Karpas-422 (cell line): ENCODE measurements at places on chromosomes 16 and 17.

GRCh38 chr16:88650749-88651275, at the start of gene CYBA:
Gene CYBA (minus strand): TSS chr16:88651053. CDS start chr16:88651013, 40 bp downstream.
- DNase-seq: peak; percentile 95

GRCh38 chr17:27526604-27527002, 70.4 kb downstream of the KSR1 start:
- no peak for DNase-seq

- DNase-seq: no peak
Measured at GRCh38 chr17:50684612-50685333, 22.9 kb downstream of the ANKRD40 start.

DNA sequence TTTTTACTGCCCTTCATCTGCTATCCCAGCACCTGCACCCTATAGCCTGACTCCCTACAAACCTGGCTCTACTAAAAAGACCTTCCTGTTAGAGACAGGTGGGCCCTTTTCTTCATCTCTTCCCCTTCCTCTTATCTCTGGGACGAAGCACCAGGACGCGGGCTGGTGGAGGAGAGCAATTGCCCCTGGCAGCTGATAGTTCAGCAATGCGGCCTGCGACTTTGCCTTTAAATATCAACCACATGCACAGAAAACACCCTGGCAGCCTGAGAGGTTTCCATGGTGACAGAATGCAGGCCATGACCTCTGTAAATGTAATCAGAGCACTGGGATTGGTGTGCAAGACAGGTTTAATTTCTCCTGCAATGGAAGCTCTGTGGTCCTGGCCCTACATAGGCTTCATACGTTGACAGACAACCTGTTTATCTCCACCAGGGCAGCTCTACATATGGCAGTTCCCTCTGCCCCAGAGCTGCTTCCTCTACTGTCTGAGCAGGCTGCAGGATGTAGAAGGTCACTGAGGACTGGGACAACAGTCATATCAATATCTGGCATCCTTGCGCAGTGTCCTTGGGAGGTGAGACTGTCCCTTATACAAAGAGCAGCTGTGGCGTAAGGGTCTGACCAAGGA, 10.0 kb upstream of the SKAP1 start:
- peak; percentile 46 for DNase-seq

DNA sequence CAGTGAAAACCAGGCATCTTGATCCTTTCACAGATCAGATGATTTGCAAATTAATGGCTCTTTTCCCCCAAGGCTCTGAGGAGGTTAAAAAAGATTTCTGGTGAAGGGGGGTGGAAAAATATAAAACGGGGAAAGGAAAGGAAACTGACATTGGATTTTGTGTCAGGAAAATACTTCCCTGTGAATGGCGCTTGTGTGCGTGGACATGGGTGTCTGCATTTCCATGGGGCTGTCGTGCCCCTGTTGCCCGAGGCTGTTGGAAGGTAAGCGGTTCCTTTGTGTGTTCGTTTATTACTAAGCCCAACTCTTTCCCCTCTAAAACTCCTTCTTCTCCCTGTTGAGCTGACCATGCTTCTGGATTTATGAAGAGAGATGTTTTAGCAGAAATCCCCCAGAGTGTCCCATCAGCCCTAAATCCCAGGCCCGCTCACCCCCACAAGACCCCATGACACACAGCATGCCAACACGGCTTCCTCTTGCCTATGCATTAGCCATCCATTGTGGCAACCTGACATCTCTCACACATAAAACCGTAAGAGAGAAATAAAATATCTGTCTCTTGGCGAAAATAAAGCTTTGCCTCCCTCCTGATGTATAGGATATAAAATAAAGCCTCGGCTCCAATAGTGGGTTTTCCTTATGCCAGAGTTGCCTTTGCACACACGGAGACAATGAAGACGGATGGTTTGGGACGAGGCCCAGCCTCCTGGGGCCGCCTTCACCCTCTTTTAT, 7.3 kb upstream of the LHX1 start:
- no peak for DNase-seq

DNA sequence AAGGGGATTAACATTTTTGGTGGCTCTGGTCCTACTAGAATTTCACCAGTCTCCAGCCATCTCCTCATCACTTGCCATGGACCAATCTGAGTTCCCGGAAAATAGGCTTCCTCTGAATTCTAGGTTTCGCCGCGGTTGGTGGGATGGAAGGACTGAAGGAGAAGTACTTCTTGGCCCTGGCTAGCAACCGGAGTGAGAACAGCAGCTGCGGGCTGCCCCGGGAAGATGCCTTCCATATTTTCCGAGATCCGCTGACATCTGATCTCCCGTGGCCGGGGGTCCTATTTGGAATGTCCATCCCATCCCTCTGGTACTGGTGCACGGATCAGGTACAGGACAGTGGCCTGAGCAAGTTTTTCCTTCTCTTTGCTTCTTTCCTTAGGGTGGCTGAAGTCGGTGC, 45.0 kb downstream of the SLC5A11 start:
- no peak for DNase-seq

- DNase-seq: no peak
Measured at GRCh38 chr17:79478051-79478461, 132.8 kb downstream of the RBFOX3 start.

- no peak for DNase-seq
Measured at GRCh38 chr16:85879975-85880831, 18.8 kb upstream of the IRF8 start.

DNA sequence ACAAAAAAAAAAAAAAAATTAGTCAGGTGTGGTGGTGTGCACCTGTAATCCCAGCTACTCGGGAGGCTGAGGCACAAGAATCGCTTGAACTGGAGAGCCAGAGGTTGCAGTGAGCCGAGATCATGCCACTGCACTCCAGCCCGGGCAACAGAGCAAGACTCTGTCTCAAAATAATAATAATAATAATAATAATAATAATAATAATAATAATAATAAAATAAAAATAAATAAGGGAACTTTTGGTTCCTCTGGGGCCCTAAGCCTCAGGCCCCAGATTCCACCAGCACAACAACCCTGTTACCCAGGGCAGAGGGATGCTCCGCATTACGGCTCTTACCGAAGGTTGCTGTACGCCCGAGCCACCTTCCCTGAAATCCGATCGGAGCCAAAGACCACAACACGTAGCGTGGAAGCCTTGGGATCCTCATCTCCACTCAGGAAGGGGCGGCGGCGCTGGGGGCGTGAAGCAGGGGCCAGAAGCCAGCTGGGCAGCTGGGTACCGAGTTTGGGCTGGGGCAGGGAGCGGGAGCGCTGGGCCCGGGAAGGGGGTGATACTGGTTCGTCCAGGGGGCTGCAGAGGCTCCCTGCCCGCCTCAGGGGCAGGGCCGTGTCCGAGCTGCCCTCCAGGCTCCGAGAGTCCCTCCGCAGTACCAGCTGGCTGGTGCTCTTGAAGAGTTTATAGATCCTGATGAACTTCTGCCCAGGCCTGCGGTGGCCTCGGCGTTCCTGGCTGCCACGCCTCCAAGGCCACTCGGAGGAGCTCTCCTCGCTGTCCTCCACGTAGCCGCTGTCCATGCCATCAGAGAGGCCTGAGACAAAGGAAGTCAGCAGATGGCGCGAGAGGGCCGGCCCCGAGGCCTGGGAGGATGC, 20.6 kb upstream of the PIK3R6 start:
- no peak for DNase-seq

- no peak for DNase-seq
Measured at GRCh38 chr17:10063730-10064241, 134.6 kb downstream of the GAS7 start.

DNA sequence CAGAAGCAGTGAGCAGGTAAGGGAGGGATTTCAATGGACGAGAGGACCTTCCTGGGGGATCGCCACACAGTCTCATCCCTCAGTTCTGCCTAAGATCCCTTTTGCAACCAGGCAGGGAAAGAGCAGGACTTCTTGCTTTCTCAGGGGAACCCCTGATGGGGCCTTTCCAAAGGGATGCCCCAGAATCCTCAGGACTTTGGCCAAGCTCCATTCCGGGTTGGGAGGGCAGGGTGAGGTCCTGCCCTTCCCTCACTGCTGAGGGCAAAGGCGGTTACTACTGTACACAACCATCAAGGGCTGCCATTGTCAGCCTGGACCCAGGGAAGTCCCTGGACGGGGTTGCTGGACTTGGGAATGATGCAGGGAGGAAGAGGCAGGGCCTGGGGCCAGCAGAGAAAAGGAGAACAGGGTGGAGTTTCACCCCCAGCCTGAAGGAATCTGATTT, 9.7 kb downstream of the PRR29 start:
- DNase-seq: no peak

- DNase-seq: no peak
Measured at GRCh38 chr17:67563692-67564228, 154.0 kb upstream of the NOL11 start.

DNA sequence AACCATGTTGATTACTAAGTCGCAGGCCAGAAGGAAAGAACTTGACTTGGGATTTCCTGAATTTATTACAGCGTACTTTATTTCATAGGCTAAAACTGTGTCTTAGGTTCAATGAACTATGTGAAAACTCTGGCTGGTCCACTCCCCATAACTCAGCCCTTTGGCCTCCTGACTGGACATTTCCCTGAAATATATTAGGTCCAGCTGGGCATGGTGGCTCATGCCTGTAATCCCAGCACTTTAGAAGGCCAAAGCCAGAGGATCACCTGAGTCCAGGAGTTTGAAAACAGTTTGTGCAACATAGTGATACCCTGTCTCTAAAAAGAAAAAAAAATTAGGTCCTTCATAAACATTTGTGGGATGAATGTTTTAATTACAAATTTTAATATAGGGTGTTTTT, 97.0 kb downstream of the CYLD start:
- no peak for DNase-seq

DNA sequence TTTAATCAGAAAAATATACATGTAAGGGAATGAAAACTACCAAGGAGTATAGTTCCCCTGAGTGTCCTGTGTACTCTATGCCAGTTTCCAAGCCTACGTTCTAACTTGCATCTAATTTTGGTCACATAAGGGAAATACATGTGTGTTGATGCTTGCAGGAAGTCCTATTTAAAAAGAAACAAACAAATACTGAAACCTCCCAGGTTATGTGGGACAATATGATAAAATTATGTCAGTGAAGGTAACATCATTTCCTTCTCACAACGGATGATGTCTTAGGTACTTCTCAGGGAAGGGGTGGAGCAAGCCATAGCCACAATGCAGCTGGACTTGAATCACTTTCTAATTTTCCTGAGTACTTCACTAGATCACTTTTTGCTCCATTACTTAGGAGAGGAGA, 115.9 kb downstream of the ZFHX3 start:
- DNase-seq: no peak

GRCh38 chr17:80444644-80444979, 29.6 kb downstream of the ENDOV start:
- no peak for DNase-seq

DNA sequence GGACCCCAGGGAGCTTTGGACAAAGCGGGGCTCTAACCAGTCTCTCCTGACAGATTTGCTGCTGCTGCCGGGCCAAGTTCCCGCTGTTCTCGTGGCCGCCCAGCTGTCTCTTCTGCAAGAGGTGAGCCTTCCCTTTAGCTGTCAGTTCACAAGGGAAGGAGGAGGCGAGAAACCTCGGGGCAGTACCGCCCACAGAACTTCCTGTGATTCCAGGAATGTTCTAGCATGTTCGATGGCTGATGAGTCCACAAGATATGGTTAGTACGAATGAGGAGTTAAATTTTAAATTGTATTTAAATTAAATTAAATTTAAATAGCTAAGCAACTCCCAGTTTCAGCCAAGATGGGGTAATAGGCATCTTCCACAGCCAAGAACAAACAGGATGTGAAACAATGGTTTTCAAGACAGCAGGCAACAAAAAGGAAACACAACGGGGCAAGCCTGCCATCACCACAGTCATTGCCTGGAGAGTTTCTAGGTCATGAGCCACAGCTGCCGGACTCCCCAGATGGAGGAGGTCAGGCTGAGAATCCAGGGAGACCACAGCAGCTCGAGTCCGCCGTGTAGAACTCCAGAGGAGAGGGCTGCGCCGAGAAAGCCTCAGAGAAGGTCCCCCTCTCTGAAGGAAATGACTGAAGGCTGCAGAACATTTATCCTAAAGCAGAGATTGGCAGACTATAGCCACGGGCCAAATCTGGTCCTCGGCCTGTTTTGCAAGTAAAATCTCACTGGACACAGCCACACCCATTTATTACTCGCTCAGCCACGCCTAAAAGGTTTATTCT, 9.5 kb upstream of the TCF25 start:
- DNase-seq: peak; percentile 56

GRCh38 chr16:2260250-2260649, 7.7 kb downstream of the RNPS1 start:
- DNase-seq: no peak

DNA sequence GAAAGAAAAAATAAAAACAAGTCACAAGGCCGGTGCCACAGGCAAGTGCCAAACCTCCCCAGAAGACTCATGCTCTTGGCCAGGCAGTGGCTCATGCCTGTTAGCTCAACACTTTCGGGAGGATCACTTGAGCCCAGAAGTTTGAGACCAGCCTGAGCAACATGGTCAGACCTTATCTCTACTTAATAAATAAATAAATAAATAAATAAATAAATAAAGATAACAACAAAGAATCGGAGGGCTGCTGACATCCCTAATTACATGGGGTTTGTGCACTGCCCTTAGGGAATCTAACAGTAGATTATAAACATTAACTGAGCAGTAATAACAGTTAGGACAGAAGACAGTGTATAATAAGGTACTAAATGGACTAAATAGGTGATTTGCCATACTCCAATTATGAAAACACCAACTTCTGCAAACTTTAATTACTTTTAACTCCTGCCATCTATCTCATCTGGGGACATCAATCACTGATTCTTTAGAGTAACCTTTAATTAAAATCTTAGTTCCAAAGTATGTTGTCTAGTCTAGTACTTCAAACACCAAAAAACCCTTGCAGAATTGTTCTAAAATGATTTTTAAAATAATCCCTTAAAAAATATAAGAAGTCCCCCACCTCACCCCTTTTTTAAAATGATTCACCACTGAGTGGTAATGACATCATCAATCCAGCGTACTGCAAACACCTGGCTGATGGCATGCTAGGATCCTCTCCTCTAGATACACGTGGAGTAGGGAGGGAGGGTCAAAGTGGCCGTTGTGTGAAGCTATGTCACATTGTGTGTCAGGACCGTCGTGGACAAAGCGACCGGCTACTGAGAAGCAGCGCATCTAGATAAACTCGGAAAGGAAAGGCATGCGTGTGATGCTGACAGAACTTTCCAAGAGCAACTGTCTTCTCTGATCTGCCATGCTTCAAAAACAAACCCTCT, 28.5 kb downstream of the CYTH1 start:
- no peak for DNase-seq

GRCh38 chr16:57084996-57085395, 7.4 kb upstream of the CPNE2 start:
- no peak for DNase-seq

DNA sequence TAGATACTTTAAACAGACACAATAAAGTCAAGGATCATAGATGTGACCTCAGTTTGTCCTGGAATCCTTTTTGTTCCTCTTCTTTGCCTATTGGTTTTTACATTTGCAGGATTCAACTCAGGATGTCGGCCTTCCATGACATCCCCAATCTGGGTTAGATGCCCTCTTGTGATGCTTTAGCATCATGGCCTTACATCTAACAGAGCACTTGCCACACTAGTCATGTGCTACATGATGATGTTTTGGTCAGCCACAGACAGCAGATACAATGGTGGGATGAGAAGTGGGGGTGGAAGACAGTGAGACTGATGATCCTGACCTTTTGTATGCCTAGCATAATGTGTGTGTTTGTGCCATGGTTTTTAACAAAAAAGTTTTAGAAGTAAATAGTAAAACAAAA, 1.8 kb upstream of the SYNRG start:
- DNase-seq: no peak
